ENCODE measurements at places on chromosomes 16 and 17.

DNA sequence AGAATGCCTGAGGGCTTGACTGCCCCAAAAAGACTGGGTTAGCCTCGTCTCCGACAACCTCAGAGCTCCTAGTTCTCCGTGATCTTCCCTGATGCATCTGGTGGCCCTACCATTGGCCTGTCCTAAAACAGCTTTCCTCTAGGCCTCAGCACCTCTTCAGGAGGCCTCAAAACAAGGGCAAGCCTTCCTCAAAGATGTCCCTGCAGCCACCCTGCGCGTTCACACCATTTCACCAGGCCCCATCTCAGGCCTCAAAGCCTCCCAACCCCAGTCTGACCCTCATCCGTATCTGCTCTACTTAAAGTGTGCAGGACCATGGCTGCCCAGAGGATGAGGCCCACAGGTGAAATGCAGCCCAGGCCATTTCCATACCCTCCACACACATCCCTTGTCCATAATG, 7.4 kb downstream of the ALOXE3 start:
- DNase-seq = no peak

GRCh38 chr16:69756705-69757104, 2.0 kb upstream of the NOB1 start:
- DNase-seq = no peak

DNA sequence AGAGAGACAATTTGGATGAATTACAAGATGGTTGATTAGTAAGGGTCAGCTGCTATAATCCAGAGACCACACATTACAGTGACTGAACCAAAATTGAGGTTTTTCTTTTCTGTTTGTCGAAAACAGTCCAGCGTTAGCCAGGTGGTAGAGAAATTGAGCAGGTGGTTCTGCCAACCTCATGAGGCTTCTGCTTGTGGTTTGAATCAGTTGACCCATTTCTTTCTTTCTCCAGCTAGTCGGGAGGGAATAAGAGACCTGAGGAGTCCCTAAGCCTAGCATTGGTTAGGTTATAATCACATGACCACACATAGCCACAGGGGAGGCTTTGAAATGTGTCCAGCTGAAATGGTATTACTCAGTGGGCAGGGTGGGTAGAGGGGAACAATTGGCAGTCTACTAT, 504.6 kb downstream of the HS3ST4 start:
- no peak for DNase-seq

GRCh38 chr17:39665642-39666224, 584 bp downstream of the TCAP start:
- DNase-seq = no peak

- no peak for DNase-seq
Observed at GRCh38 chr16:74929636-74930035, 55.3 kb downstream of the WDR59 start.

GRCh38 chr17:78529871-78530670, 47.1 kb downstream of the DNAH17 start:
- no peak for DNase-seq
